HepG2 (cell line): ENCODE measurements at places on chromosomes 5 and 9. TPM values are rescaled to one million over a fixed set of nuclear protein-coding genes. Genes with fewer than 3 reads are reported as not detected.
A peak's percentile ranks its signal among the peaks of the same experiment; 100 is the strongest.

Gene RELL2
- 5.2 and 8.3 TPM in 2 replicates for total RNA-seq

- no peak overlapping the region for H3K27ac ChIP-seq
- DNase-seq: no peak
- no peak overlapping the region for H3K4me3 ChIP-seq
- H3K4me1 ChIP-seq: no peaks in the 10 kb centered on the region
Observed at GRCh38 chr9:16214677-16215352, 655.7 kb downstream of the BNC2 start.

GRCh38 chr5:140480310-140481014, 67.0 kb upstream of the EIF4EBP3 start:
- DNase-seq: no peak
- no peaks in the 10 kb centered on the region for H3K4me1 ChIP-seq
- no peak overlapping the region for H3K4me3 ChIP-seq
- no peaks in the 10 kb centered on the region for H3K27me3 ChIP-seq
- H3K36me3 ChIP-seq: peaks cover 25% of the 10 kb centered on the region; the same call in 2 of the 3 replicates

Gene MCC
- total RNA-seq: 2.4 and 3.0 TPM in 2 replicates

DNA sequence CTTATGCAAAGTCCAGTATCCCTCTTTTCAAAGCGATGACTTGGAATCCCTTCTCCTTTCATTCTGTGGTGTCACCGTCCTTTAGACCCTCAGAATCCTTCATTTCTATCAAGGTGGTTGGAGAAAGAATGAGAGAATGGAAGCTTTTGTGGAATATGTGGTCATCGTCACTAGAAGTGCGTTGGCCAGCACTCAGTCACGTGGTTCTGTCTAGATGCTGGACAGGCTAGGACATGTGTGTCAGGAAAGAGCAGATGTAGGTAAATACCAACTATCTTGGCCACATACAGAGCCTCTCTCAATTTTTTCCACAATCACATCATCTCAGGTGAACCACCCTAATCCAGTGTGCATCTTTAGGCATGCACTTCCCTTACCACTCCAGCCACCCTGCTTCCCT, 206.0 kb downstream of the ARRDC3 start:
- no peak overlapping the region for H3K27ac ChIP-seq
- DNase-seq: no peak
- no peaks in the 10 kb centered on the region for H3K4me1 ChIP-seq
- H3K36me3 ChIP-seq: no peaks in the 10 kb centered on the region

- peaks cover 21% of the 10 kb centered on the region for H3K4me1 ChIP-seq
- no peaks in the 10 kb centered on the region for H3K36me3 ChIP-seq
- H3K27me3 ChIP-seq: no peaks in the 10 kb centered on the region
- no peak for DNase-seq
- H3K27ac ChIP-seq: no peak overlapping the region
- no peak overlapping the region for H3K4me3 ChIP-seq
Observed at GRCh38 chr5:115100319-115100955, 69.3 kb downstream of the TRIM36 start.

DNA sequence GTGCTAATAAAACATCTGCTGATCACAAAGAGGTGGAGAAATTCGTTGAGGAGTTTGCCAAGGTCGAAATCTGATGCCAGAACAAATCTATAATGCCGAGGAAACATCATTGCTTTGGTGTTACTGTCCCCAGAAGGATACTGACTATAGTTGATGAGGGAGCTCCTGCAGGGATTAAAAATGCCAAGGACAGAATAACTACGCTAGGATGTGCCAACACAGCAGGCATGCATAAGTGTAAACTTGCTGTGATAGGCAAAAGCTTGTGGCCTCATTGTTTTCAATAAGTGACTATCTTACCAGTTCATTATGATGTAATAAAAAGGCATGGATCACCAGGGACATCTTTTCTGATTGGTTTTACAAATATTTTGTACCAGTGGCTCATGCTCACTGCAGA, 66.8 kb upstream of the ADCY2 start:
- no peaks in the 10 kb centered on the region for H3K27me3 ChIP-seq
- no peaks in the 10 kb centered on the region for H3K36me3 ChIP-seq
- H3K4me3 ChIP-seq: no peak overlapping the region
- no peaks in the 10 kb centered on the region for H3K4me1 ChIP-seq
- no peak overlapping the region for H3K27ac ChIP-seq

Gene ENTR1
- 56.6 and 76.4 TPM in 2 replicates for total RNA-seq

Gene GPR151
- total RNA-seq: not detected in 2 replicates

GRCh38 chr5:171770153-171770552, 15.5 kb upstream of the SMIM23 start:
- H3K4me3 ChIP-seq: no peak overlapping the region
- H3K27ac ChIP-seq: no peak overlapping the region
- H3K36me3 ChIP-seq: no peaks in the 10 kb centered on the region
- no peaks in the 10 kb centered on the region for H3K27me3 ChIP-seq
- DNase-seq: no peak
- no peaks in the 10 kb centered on the region for H3K4me1 ChIP-seq

Gene OLFML2A
- 0.02 TPM in 1 of 2 replicates, not detected in the other for total RNA-seq

Gene SLC23A1
- 3.6 and 6.6 TPM in 2 replicates for total RNA-seq

DNA sequence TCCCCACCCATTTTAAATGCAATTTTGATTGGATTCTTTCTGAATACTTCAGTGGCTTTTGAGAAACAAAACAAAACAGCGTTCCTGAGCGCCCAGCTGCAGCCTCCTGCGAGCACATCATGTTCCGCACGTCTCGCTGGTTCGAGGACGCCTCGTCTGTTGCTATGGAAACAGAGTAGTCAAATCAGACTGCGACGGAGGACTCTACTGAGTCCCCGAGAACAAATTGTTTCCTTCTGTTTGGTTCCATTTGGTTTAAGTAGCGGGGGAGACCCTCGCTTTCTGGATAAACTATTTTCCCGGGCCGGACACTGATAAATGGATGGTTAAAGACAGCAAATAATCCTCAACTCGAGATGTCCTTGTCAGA, 69.0 kb downstream of the SLC28A3 start:
- no peak overlapping the region for H3K4me3 ChIP-seq
- no peak for DNase-seq
- no peaks in the 10 kb centered on the region for H3K36me3 ChIP-seq
- no peaks in the 10 kb centered on the region for H3K4me1 ChIP-seq

- H3K36me3 ChIP-seq: peaks cover 7% of the 10 kb centered on the region; the same call in 1 of the 3 replicates
- H3K27me3 ChIP-seq: no peaks in the 10 kb centered on the region
- peak overlapping the region; percentile 82 for H3K4me3 ChIP-seq
- DNase-seq: peak; percentile 9
- peaks cover 43% of the 10 kb centered on the region for H3K4me1 ChIP-seq
- peak overlapping the region; percentile 68 for H3K27ac ChIP-seq
Observed at GRCh38 chr5:142012186-142012785, 541 bp downstream of the GNPDA1 start.

GRCh38 chr5:178462816-178463215, 127.4 kb downstream of the COL23A1 start:
- no peak overlapping the region for H3K27ac ChIP-seq
- peaks cover 23% of the 10 kb centered on the region; the same call in 2 of the 3 replicates for H3K27me3 ChIP-seq
- H3K4me3 ChIP-seq: no peak overlapping the region

DNA sequence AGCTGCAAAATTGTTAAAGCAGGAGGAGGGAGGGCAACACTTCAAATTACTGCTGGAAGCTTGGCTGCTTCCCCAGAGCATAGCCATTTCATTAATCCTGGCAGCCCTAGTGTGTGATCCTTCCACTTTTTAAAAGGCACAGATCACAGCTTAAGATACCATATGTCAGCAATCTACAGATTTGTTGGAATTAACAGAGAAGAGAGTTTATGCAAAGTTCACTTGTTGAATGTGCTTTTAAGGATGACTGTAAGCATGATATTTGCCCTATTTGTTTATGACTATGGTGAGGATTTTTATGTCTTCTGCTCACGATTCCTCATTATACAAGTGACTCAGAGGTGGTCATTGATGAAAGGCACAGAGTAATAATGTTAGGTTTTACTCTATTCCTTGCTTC, 156.0 kb upstream of the CDKN2B start:
- H3K27ac ChIP-seq: no peak overlapping the region
- no peak overlapping the region for H3K4me3 ChIP-seq
- H3K27me3 ChIP-seq: no peaks in the 10 kb centered on the region
- no peaks in the 10 kb centered on the region for H3K36me3 ChIP-seq
- no peaks in the 10 kb centered on the region for H3K4me1 ChIP-seq

DNA sequence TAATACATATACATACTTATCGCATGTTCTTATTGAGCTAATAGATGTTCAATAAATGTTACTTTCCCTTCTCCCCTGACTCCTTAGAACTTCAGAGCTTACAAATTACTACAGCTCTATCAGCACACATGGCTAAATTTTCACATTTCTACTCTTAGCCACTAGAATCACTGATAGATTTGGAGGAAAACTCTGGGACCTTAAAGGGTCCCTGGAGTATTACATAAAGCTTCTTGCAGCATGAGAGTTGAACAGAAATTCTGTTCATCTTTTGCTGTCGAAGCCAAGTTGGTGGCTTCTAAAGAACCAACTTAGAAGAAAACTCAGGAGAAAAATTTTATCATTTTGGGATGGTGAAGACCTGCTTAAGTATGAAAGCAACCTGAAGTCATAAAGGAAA, 15.5 kb downstream of the B4GALT1 start:
- peaks cover 46% of the 10 kb centered on the region for H3K4me1 ChIP-seq
- H3K36me3 ChIP-seq: 0 out of 3 replicates have a peak, but pooled peaks cover 2% of the 10 kb centered on the region
- no peak for DNase-seq
- peak overlapping the region; percentile 32 for H3K27ac ChIP-seq

GRCh38 chr9:104903609-104904008, 24.3 kb downstream of the ABCA1 start:
- H3K4me3 ChIP-seq: peak overlapping the region; percentile 29; the same call in 1 of the 2 replicates
- H3K27me3 ChIP-seq: no peaks in the 10 kb centered on the region
- peak overlapping the region; percentile 43 for H3K27ac ChIP-seq
- peak; percentile 38 for DNase-seq
- H3K4me1 ChIP-seq: peaks cover 100% of the 10 kb centered on the region
- H3K36me3 ChIP-seq: 0 out of 2 replicates have a peak, but pooled peaks cover 1% of the 10 kb centered on the region

GRCh38 chr9:108475813-108476212, 380.0 kb downstream of the ACTL7B start:
- no peak overlapping the region for H3K27ac ChIP-seq
- H3K4me3 ChIP-seq: no peak overlapping the region
- H3K36me3 ChIP-seq: no peaks in the 10 kb centered on the region
- DNase-seq: peak; percentile 23
- H3K4me1 ChIP-seq: peaks cover 47% of the 10 kb centered on the region

DNA sequence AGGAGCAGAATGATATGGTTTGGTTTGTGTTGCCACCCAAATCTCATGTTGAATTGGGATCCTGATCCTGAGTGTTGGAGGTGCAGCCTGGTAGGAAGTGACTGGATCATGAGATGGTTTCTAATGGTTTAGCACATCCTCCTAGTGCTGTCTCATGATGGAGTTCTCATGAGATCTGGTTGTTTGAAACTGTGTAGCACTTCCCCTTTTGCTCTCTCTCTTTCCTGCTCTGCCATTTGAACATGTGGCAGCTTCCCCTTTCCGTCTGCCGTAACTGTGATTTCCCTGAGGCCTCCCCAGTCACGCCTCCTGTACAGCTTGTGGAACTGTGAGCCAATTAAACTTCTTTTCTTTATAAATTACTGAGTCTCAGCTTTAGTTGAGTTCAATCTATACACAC, 756.8 kb upstream of the CDH6 start:
- no peak overlapping the region for H3K27ac ChIP-seq
- H3K4me3 ChIP-seq: no peak overlapping the region
- DNase-seq: no peak
- H3K36me3 ChIP-seq: no peaks in the 10 kb centered on the region
- H3K4me1 ChIP-seq: no peaks in the 10 kb centered on the region

GRCh38 chr9:3066591-3066990, 222.7 kb upstream of the PUM3 start:
- no peak for DNase-seq
- no peaks in the 10 kb centered on the region for H3K27me3 ChIP-seq
- no peak overlapping the region for H3K4me3 ChIP-seq
- H3K27ac ChIP-seq: no peak overlapping the region
- H3K4me1 ChIP-seq: no peaks in the 10 kb centered on the region

- H3K4me1 ChIP-seq: no peaks in the 10 kb centered on the region
- H3K4me3 ChIP-seq: no peak overlapping the region
- H3K27me3 ChIP-seq: no peaks in the 10 kb centered on the region
- H3K36me3 ChIP-seq: no peaks in the 10 kb centered on the region
- no peak for DNase-seq
Observed at GRCh38 chr5:90142541-90142940, 267.0 kb downstream of the CETN3 start.

DNA sequence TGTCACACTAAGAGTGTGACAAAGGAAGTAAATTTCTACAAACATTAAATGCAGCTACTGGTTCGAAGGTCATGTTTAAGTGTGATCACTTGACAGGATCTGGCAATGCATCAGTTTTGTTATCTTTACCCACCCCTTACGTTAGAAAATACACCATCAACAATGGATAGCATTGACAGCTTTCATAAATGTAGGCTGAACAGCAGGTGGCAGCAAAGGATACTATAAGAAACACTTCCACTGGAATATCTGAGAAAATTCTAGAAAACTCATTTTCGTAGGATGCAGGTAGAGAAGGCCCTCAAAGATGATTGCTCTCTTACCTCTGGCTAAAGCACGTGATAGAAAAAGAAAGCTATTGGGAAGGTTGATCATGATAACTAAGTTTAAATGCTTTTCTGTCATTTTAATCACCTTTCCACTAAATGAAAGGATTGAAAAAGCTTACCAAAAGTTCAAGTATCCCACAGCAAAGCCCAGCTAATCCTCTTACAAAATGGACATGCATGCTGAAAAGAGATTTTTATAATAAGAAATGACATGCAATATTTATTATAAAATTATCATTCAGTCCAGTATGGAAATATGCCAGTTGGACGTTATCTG, 292.5 kb downstream of the PARP8 start:
- peak; percentile 53 for DNase-seq
- H3K36me3 ChIP-seq: no peaks in the 10 kb centered on the region
- H3K4me1 ChIP-seq: 0 out of 2 replicates have a peak, but pooled peaks cover 4% of the 10 kb centered on the region
- H3K27me3 ChIP-seq: peaks cover 8% of the 10 kb centered on the region; the same call in 2 of the 3 replicates
- H3K4me3 ChIP-seq: no peak overlapping the region

- peaks cover 8% of the 10 kb centered on the region; the same call in 1 of the 3 replicates for H3K27me3 ChIP-seq
- H3K36me3 ChIP-seq: no peaks in the 10 kb centered on the region
- H3K27ac ChIP-seq: no peak overlapping the region
- no peak overlapping the region for H3K4me3 ChIP-seq
- DNase-seq: peak; percentile 27
- no peaks in the 10 kb centered on the region for H3K4me1 ChIP-seq
Observed at GRCh38 chr5:159878988-159879471, 37.3 kb upstream of the ADRA1B start.

Gene ARL10
- 0.01 and 0.18 TPM in 2 replicates for total RNA-seq
